ENCODE measurements at places on chromosomes 6 and 20.

DNA sequence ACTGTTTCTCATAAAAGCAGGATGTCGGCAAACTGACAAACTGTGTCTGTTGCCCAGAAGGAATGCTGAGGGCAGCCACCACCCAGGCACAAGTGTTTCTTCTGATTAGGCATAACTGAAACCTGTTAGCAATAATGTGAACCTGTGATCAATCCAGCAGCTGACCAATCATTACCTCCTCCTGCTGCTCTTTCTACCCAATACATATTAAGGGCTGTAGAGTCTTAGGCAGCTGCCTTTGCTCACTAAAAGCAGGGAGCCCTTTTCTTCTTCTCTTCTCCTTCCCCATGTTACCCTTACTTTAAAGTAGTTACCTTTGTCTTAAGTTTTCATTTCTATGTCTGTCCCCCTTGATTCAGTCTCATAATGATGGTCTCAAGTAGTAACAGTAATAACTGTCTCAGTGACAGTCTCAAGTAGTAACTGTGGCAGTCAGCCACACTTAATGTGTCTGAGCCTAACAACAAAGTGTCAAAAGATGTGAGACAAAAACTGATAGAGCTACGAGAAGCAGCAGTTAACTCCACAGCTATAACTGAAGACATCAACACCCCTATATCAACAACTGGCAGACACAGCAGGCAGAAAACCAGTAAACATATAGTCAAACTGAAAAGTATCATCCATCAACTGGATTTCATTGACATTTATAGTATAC lies 37.0 kb downstream of the RANBP9 start:
- no peak for DNase-seq

DNA sequence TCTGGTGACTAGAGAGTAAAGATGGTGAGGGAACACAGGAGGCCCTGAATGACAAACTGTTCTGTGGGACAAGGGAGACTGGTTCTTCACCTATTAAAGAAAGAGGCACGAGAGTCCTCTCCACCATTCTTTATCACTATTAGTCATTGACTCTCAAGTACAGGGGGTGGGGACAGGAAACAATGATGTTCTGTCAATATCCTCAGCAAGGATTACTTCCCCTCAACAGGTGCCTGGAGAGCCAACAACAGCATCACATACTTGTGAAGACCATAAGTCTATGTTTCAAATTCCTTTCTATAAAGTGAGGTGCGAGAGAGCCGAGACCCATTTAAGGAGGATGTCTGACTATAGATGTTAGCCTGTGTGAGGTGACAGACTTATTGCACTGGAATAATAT lies 72.4 kb upstream of the TBC1D7 start:
- no peak for DNase-seq

- DNase-seq: no peak
These were observed 1.5 kb downstream of the NOL4L start for GRCh38 chr20:32583581-32584070.

GRCh38 chr6:6840831-6841291 lies 252.3 kb downstream of the LY86 start:
- no peak for DNase-seq

GRCh38 chr20:61332016-61332975 lies 80.2 kb downstream of the CDH4 start:
- DNase-seq: no peak

DNA sequence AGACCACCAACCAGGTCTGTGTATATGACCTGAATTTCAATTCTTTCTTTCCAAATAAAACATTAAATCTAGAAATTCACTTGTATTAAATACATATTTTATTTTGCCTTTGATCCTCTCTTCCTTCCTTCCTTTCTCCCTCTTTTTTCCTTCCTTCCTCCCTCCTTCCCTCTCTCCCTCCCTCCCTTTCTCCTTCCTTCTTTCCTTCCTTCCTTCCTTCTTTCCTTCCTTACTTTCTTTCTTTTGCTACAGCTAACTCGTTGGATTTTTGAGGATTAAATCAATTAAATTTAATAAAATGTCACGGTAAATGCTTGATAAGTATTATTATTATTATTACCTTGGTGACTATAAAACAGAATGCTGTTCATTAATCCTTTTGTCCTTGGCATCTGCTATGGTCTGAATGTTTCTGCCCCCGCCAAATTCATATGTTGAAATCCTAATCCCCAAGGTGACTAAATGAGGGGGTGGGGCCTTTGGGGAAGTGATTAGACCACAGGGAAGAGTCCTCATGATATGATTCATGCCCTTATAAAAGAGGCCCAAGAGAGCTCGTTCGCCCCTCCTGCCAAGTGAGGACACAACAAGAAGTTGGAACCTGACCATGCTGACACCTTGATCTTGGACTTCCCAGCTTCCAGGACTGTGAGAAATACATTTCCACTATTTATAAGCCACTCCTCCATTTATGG lies 67.6 kb upstream of the BTBD3 start:
- no peak for DNase-seq

DNA sequence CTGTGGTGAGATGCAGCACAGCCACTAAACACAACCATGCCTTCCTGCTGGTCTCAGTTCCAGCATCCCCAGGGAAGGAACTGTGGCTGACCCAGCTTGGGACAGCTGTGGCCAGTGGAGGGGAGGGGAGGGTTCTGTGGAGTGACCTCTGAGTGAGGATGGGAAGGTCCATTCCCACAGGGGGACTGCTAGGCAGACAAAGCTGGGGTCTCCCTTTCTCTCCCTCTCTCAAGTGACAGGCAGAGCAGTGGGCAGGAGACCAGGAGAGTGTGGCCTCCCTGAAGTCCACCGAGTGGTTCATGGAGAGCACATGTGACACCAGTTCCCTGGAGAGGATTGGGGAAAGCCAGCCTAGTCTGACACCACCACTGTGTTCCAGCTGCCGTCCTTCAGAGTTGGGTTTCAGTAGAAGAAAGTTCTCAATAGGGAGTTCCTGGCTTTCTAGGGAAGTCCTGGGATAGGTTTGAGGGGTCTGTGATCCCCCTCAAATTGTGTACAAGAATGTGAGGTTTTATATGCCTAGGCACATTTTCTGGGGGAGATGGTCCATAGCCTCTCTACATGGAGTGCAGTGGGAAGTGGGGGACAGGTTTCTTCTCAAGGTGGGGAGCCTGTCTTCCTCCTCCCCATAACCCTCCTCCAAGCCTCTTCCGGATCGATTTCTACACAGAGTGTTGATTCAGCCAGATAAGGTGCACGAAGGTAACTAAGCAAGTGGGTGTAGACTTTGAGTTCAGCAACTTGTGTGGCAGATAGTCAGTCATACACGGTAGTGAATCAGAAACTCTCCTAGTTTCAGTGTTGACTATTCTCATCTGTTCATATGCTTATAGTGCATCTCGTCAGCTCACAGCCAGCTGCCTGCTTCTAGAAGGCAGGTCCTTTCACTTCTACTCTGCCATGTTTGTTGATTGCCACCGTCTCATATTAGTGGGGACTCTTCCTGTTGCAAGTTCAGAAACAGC lies 18.9 kb downstream of the MANBAL start:
- no peak for DNase-seq

- DNase-seq: no peak
These were observed 122.1 kb upstream of the MLN start for GRCh38 chr6:33925936-33926335.

DNA sequence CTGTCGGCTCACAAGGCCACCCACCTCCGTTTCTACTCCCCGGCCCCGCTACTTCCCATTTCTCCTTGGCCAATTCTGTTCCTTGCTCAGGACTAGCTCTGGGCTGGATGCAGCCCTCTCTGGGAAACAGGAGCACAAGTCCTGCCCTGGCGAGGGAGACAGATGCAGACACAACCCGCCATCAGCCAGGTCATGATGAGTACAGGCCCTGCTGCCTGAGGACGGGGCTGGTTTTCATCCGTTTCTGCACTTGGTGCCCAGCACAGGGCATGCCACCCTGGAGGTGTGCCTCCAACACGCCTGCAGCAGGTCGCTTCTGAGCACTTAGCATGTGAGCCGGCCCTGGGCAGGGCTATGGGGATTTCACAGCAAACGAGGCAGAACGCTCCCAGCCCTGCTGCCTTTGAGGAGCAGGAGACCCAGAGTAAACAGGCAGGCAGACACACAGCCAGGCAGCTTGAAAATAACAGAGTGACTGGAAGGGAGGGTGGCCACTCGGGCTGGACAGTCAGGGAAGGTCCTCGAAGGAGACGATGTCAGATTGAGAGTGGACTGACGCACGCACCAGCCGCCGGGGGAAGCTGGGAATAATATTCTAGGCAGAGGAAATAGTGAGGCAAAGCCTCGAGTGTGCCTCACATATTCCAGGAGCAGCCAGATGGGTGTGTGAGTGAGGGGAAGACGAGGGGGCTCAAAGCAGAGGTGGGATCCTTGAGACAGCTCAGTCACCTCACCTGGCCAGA lies 21.2 kb upstream of the VSTM2L start:
- DNase-seq: no peak

DNA sequence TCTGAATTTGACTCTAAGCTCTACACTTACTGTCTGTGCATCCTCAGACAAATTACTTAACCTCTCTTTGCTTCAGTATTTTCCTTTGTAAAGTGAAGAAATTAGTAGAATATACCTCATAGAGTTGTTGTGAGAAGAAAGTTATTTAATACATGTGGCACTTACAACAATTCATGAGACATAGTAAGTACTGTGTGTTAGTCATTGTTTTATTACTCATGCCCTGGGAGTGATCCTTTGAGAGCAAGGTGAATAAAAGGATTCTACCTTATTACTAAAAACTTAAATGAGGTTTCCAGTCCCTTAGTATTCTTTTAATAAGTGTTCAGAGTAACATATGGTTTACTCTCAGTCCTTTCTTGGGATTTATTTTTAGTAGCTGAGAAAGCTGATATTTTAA lies 233.6 kb upstream of the MAP3K7 start:
- no peak for DNase-seq

- no peak for DNase-seq
These were observed 31.9 kb upstream of the FAM83D start for GRCh38 chr20:38894091-38894847.

- DNase-seq: no peak
These were observed 215.5 kb downstream of the SLC24A3 start for GRCh38 chr20:19427913-19428312.

GRCh38 chr20:21322083-21322710 lies 19.1 kb downstream of the XRN2 start:
- no peak for DNase-seq

- DNase-seq: no peak
These were observed 769 bp upstream of the PDYN start for GRCh38 chr20:1994627-1995026.

DNA sequence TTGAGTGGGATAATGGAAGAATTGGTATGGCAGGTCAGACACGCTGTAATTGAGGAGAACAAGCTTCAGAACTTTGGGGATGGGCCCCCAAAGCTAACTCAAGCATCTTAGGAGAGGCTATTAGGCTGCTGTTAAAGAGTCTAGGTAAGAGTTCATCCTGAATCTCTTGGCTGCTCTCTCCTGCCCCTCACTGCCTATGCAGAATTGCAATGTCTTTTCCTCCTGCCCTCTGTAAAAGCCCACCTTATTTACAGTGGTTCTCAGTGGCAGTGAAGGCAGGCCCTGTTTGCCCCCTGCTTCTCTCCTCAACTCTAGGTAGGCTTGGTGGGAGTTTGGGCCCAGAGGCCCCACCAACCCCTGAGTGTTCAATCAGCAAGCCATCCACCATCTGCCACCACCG lies 55.0 kb downstream of the LYRM2 start:
- DNase-seq: no peak

DNA sequence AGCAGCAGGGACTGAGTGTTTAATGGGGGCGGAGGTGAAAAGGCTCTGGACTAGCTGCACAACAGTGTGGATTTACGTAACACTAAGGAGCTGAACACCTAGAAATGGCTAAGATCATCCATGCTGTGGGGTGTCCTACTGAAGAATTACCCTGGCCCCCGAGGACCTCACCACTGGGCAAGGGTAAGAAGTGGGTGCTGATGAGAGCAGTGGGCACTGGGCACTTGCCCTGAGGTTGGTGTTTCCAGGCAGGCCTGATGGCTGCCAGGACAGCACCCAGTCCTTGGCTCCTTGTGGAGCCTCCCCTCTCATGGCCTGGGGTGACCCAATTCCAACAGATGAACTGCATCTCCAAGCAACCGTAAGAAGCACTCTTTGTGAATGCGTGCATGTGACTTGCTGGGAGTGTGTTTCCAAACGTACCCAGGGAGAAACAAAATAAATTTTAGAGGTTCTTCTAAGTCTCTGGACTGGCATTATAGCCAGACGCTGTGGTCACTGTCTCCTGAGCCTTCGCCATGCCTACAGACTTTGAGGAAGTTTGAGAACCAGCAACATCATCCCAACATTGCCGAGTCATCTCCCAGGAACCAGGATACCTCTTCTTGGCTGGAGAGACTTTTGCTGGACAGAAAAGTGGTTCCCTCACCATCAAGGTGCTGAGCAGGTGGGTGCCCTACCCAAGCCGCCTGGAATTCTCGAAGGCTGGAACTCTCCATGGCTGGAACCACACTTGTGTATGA lies 245.9 kb downstream of the ERMARD start:
- no peak for DNase-seq

DNA sequence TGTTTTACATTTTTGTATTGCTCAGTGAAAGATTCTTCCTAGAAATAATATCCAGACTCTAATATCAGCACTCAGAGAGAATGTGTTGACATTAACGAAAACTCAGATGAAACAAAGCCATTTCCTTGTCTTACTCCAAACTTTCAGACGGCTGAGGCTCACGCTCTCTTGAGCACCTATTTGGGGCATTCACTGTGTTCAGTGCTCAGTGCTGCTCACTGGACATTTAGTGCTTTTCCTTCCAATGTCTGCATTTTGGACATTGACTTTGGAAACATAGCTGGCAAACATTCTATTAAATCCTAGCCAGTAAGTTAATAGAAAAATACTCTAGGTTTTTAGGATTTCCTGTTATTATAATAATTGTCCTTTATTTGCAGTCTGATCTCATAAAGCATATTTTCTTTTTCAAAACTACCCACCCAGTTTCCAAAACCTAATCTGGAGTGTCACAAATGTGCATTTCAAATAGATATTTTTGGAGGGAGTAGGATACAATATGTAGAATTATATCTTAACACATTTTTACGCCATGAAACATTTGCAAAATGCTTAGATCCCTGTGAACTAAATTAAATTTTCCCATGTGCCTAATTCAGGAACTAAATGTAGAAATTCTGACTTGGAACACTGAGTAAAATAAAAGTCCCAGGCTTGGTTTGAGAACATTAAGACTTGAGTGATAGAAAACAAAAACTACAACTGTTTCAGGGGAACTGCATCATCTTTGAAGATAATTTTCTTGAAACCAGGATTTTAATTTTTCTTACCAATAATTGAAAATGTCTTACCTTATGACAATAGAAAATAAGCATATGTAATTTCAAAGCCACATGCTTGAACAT lies 91.7 kb upstream of the B3GAT2 start:
- no peak for DNase-seq

DNA sequence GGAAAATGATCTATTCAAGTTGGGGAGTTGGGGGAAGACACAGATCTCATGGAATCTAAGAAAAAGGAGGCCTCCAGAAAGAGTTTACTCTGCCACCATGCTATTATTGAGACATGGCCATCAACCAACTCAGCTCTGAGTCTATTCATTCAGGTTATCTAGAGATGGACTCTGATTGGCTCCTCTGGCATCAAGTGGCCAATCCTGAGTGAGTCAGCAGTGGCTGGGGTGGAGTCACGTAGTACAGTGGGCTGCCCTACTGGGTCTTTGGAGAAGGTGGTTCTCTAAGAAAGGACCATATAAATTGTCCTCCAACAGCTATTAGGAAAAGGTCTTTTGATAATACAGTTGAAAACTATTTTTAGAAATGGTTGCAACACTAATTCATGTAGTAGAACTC lies 42.1 kb downstream of the LYRM2 start:
- DNase-seq: no peak
